GM06990 (cell line): ENCODE measurements at places on chromosomes 5 and 9.

- DNase-seq: no peak
Measured at GRCh38 chr9:5841771-5842573, 9.1 kb upstream of the ERMP1 start.

DNA sequence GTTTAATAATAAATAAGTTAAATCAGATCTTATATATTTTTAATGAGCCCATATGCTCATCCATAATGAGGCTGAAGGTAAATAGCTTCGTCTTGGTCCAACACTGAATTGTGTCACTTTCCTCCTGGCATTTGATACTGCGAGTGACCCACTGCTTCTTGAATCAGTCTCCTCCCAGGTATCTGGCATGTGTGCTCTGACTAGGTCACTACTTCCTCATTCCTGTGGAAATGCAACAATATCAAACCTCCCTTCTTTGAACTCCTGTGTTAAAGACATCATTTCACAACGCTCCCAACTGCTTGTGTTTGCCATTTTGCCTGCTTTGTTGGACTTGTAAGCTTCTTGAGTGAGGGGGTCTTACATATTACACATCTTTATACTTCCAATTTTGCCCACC, 157.7 kb downstream of the SLC24A2 start:
- DNase-seq: no peak

- DNase-seq: no peak
Measured at GRCh38 chr5:127705120-127705892, 2.1 kb downstream of the CCDC192 start.

GRCh38 chr5:179759581-179760551, 27.2 kb downstream of the MAML1 start:
- DNase-seq: peak; percentile 54

DNA sequence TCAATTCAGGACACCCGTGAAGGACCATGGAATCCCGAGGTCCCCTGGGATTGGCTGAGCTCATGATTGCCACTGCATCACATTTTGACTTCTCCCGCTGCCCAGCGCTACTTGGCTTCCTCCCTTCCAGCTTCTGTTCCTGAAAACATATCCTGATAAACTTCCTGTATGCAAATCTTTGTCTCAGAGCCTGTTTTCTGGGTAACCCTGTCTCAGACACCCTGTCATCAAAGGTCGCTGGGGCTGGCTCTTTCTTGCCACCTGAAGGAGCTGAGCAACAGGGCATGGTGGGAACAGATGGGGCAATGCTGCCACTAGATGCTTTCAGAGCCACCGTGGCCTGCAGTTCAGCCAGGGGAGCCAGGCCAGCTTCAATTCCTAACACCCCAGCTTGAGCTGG, 154.3 kb upstream of the TBC1D2 start:
- DNase-seq: no peak

GRCh38 chr5:33105521-33105941, 335.2 kb upstream of the TARS1 start:
- no peak for DNase-seq

GRCh38 chr9:131161585-131161984, 36.2 kb downstream of the NUP214 start:
- DNase-seq: no peak

DNA sequence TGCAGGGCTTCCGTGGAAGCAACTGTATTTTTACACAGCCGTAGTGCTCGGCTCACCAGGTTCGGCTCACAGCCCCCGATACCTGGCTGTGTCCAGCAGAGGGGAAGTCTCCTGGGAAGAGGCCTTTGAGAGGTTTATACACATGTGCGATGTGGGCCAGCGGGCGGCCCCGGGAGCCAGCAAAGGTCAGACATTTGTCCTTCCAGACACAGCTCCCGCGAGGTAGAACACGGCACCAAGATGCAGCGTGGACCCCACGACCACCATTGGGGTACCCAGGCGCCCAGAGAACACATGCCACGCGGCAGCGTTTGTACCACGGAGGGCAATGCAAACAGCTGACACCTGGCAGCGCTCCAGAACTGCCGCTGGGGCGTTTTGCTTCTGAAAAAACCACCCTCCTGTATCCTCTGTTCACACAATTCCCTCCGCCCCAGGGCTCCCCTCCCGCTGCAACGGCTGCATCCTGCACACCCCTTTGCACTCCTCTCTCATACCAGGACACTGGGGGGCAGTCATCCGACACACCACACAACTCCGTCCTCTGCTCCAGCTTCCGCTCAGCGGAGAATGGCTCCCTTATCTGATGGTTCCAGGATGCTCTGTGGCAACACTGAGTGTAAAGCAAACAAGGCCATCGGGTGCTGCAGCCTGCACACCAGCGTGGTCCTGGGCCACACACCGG, 235.3 kb downstream of the SYK start:
- DNase-seq: peak; percentile 35

DNA sequence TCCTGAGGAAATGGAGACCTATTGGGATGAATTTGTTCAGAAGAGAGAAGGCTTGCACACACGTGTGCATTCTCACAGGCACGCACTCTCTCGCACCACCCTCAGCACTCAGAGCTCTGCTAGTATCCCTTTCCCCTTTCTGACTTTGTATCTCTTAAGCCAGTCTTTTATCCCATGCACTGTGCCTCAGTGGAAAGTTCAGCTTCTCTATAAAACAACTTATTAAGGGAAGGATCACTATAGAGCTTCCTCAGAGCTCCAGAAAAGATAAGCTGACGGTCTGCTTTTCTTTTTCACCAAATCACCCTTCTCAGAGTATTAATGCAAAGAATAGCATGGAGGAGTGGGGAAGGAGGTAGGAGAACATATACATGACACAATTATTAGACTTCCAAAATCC, 207.8 kb downstream of the ENC1 start:
- DNase-seq: no peak

GRCh38 chr9:69936427-69936826, 107.2 kb upstream of the MAMDC2 start:
- no peak for DNase-seq

DNA sequence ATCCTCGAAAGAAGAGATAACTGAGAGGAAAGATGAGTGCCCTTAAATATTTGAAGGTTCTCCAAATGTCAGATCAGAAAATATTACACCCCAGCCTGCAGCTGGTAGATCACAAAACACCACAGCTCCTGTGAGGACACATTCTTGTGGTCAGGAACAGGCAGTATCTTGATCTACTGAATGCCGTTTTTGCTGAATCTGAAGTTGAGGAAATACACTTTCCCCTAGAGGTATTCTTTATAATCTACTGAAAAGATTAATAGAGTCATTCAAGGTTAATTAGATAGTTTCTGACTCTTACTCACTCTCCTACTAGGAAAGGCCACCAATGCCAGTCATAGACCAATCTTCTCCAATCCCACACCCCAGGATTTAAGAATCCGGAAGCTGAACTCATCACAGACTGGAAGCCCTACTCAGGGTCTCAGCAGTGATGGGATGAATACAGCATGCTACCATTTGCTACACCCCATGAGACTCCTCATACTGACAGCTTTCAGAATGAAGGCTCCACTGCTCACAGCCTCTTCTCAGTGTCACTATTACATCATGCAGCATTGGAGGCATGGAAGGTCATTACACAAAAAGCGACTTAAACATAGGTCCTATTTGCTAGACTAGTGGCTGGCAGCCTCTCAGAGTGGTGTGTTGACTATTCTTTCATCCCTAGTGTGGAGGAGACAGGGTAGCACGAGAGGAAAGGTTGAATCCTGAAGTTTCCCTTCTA, 143.9 kb upstream of the SLC1A3 start:
- no peak for DNase-seq

DNA sequence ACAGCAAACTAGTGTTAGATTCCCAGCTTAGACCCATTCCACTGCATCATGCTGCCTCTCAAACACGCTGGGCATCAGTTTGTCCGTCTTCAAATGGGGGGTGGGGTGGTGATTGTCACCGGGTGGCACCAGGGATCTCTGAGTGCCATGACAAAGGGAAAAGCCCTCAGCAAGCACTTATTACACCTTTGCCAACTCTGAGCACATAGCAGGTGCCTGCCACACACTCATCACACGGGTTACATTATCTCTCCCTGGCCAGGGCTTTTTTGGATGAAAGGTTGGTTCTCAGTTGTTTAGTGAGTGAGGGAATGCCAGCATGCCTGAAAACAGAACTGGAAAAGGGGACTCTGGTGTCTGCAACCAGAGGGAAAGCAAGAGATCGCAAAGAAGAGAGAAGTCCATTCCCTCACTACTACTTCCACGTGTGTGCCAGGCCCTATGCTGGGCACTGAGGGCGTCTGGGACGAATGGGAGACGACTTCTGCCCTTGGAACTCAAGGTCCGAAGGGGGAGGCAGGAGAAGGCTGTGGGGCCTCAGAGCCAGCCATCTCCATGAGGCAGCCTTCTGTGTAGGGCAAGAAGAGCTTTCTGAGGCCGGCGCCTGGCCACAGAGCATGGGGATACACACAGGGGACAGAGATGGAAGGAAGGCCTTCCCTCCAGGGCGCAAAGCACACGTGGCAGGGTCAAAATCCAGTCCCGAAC, 48.9 kb downstream of the PAX5 start:
- DNase-seq: no peak

GRCh38 chr9:98726735-98727134, 18.0 kb upstream of the GABBR2 start:
- no peak for DNase-seq

DNA sequence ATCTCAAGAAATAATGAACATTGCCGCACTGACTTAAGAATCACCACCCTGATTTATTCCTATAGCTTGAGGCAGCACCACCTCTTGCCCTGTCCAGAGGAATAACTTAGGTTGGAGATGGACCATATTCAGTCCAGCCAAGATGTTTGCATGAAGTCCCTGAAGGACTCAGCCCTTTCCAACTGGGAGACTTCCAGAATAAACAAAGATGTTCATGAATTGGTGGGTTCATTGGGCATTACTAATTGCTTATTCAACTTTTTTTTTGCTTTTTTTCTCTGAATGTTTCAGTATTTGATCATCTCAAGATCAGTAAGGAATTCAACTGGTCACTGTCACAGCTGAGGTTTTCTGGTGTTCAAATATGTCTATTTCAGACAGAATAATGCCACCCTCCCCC, 470.6 kb downstream of the CCDC171 start:
- no peak for DNase-seq

DNA sequence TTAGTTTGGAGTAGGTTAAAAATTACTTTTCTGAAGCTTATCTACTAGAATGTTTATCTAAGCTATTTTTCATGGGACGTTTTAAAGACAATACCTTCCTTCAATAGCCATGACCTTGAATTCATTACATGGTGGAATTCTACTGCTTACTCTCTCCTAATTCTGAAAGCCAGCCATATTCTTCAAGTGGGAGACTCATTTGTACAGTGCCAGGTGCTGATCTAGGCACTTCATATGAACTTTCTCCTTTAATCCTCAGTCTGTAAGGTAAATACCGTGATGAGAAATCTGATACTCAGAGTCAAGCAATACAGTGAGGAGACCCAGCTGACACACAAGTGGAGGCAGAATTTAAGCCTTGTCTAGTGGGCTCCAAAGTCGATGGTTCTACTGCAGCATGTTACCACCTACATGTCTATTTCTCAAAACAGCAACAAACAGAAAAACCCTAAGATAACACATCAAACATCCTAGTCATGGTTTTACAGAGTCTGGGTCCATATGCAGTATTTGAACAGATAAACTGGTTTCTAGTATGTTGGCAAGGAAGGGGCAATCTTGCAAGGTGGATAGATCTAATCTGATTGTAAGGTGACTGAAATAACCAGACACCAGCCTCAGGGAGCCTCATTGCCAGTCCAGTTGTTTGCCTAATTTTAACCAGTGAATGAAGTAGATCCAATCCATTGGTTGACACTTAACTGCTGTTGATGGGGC, 243.7 kb downstream of the PIK3R1 start:
- no peak for DNase-seq

DNA sequence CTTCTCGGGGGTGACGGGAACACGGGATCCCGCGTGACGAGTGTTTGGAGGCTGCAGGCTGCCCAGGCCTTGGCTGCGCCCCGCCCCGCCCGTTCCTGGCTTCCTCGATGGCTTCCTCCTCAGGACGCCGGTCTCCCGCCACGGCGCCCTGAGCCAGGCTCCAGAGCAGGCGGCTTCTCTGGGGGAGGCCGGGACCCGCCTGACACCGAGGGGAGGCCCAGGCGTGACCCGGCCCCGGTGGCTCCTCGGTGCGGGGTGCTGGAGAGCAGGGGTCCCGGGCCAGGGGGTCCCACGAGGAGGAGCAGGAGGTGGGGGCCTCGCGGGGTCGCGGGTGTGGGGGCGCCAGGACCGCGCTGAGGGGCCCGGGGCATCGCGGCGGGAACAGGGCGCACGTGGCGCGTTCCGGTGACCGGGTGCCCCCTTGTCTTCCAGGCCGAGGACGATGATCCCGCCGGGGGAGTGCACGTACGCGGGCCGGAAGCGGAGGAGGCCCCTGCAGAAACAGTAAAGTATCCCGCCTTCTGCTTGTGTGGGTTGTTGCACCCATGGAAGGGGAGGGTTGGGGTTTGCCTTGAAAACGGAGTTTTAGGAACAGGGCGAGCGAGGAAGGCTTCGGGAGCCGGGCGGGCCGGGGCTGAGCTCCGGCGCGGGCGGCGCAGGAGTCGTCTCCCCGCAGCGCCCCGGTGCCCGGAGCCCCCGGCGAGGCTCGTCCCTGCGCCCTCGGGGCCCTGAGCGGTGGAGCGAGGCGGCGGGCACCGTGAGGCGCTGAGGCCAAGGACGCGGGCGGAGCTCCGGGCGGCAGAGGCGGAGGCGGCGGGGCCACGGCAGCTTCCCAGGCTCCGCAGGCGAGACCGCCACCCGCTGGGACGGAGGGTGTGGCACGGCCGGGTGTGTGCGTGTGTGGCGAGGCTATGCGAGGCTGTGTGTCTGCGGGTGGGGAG, 22.2 kb downstream of the AHRR start:
- no peak for DNase-seq

- no peak for DNase-seq
Measured at GRCh38 chr9:110370315-110370714, 32.7 kb upstream of the TXNDC8 start.

- DNase-seq: peak; percentile 45
Measured at GRCh38 chr5:37859805-37860204, 20.0 kb upstream of the GDNF start.

GRCh38 chr5:141192110-141192725, at the start of gene PCDHB10:
Gene PCDHB10, plus strand, starts transcription at chr5:141192353. Its CDS starts 200 bp downstream, at chr5:141192553.
- no peak for DNase-seq

GRCh38 chr5:151718153-151718552, 31.4 kb upstream of the SPARC start:
- no peak for DNase-seq

- no peak for DNase-seq
Measured at GRCh38 chr5:96112123-96112670, 150.5 kb upstream of the ELL2 start.

GRCh38 chr9:6819112-6819511, 61.3 kb downstream of the KDM4C start:
- no peak for DNase-seq

- DNase-seq: no peak
Measured at GRCh38 chr9:4287386-4287785, 12.5 kb downstream of the GLIS3 start.
